Breast epithelium (tissue), 4 donors: ENCODE measurements at places on chromosomes 11 and 22. TPM values are rescaled to one million over a fixed set of nuclear protein-coding genes. Genes with fewer than 3 reads are reported as not detected.

Gene KRTAP5-2
- total RNA-seq: not detected

Gene MFRP
- total RNA-seq: not detected

Gene NUDT22
- 34.2 TPM for total RNA-seq

DNA sequence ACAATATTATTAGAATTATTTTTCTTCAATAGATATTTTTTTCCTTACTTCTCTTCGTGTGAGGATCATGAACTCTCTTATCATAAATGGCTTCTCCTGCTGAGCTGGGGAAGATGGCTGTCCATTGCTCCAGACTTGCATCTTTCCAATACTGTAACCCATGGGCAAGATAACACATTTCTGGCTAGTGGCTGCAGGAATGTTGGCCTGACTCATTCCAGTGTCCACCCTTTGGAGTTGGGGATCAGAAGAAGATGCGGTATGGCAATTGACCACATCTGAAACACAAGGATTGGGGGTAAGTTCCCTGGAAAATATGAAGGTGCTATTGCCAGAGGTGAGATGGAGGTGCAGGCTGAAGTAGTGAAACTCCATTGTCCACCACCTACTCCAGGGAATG lies 92.8 kb downstream of the FAR1 start:
- DNase-seq: no peak

- DNase-seq: no peak
These were observed 9.6 kb downstream of the TMEM258 start for GRCh38 chr11:61782841-61783240.
